Non-pigmented ciliary epithelial cell (primary cell): ENCODE measurements at places on chromosomes 3 and 15.
A peak's percentile ranks its signal among the peaks of the same experiment; 100 is the strongest.

DNA sequence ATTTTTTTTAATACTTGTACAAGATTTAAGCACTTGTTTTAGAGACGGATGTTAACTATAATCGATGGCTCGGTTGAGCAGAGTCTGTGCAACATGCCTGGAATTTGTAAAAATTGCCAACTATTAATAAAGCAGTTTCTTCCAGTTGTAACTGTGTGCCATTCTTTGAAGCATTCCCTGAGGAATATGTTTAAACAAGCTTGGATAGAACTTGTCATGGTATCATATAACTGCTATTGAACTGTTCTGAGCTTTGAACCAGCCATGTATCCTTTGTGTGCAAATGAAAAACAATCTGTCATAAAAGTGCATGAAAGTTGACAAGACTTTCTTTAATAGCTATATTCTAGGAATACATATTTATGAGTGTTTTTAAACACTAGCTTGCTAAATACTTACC lies 45.8 kb upstream of the UBE2E2 start:
- no peak for DNase-seq

- no peak for DNase-seq
Observed at GRCh38 chr3:11566916-11567315, 76.8 kb downstream of the VGLL4 start.

- no peak for DNase-seq
Observed at GRCh38 chr3:160754371-160754854, 1.6 kb upstream of the PPM1L start.

- peak; percentile 77 for DNase-seq
Observed at GRCh38 chr3:37114251-37115145, 59.9 kb downstream of the LRRFIP2 start.
